NCI-H1105 (cell line): ENCODE measurements at places on chromosomes 1 and 21.

- DNase-seq: no peak
These were observed 97.0 kb downstream of the CCDC185 start for GRCh38 chr1:223490256-223490655.

- DNase-seq: no peak
These were observed 26.8 kb downstream of the GBP6 start for GRCh38 chr1:89390707-89391106.

- DNase-seq: no peak
These were observed 77.6 kb downstream of the RGL1 start for GRCh38 chr1:183882335-183883167.

DNA sequence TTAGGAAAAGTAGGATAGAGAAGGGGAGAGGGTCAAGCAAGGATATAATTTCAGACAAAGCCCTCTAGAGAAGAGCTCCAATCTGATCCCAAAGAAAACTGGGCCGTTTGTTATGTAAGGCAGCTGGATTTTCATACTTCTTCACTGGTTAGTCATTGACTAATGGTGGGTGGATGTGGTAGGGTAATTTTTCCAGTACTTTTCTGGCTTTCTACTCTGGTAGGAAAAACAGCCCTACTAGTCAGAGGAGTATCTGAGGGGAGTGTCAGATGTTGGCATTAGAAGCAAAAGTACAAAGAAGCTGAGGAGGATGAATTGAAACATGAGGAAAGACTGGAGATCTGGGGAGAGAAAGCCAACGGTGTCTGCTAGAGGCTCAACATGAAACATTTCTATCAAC, 145.3 kb downstream of the TNFSF18 start:
- no peak for DNase-seq

- no peak for DNase-seq
These were observed 742 bp downstream of the TMEM222 start for GRCh38 chr1:27322569-27323240.

DNA sequence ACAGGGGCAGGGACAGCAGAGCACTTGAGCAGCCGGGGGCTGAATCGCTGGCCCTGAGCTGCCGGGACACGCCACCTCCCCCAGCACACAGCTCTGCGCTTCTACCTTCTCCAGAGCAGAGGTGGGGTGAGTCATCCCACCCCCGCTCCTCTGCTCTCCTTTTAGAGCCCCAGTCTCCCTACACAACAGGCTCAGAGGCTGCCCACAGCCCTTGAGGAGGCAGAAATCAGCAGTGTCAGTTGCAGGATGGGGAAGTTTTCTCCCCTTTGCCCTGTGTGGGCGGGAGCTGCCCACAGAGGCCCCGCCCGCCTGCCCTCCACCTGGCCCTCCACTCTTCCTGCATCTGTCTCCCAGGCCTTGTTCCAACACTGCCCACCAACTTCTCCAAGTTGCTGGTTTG, 94.6 kb downstream of the STUM start:
- DNase-seq: no peak

DNA sequence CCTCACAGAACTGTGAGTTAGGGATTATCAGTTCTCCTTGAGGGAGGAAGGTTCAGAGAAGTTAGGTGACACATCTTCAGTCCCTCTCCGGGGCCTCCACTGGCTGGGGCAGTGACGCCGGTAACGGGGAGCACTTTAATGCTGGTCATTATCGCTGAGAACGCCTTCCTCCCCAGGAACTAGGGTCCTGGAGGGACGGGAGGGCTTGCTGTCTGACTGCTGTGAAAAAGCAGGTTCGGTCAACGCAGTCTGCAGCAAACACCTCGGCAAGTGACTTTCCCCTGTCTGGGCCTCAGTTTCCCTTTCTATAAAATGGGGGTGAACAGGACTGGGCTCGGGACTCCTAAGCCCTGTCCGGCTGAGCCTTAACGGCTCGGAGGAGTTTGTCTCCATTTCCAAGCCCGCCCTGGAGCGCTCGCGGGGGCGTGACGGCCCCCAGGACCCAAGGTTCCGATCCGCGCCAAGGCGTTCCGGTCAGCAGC, 341 bp upstream of the TMEM61 start:
- no peak for DNase-seq

- DNase-seq: no peak
These were observed 18.1 kb downstream of the LYPD8 start for GRCh38 chr1:248737457-248737856.

GRCh38 chr1:5920201-5920600, 72.0 kb downstream of the NPHP4 start:
- DNase-seq: no peak

DNA sequence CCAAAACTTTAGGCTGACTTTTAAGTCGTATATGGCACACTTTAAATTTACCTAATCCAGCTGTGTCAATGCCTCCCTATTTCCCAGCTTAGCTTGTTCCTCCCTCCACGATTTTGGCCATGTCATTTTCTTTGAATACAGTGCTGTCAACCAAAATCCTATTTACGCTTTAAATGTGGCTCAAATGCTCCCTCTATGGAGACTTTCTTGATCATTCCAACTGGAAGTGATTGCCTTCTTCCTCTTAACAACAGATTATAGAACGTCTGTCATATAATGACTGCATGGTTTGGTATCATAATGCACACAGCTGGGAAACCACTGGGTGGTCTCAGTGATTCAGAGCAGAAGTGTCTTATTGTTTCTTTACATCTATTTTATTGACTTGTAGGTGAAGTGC, 18.9 kb upstream of the BATF3 start:
- DNase-seq: no peak

- DNase-seq: no peak
These were observed 96.7 kb downstream of the ZZZ3 start for GRCh38 chr1:77585610-77586314.

- no peak for DNase-seq
These were observed 664.0 kb downstream of the SMYD3 start for GRCh38 chr1:245843101-245843500.
